ENCODE measurements at places on chromosomes 2 and 18.

DNA sequence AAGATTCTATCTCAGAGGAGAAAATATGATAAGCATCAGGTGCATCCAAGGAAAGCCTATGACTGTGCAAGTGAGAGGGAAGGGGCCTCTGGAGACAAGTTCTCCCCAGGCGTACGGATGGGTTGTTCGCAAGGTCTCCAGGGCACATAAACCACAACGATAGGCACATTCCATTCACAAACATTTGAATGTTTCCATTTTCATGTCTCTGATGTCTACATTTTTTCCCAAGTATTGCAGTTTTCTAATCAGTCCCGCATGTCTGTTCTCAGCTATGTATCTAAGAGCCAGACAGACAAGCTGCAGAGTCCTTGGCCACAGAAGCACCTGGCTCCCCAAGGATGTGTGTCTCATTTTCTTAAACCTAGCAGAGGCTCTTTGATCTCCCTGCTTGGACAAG is 28.0 kb downstream of the OSR1 start:
- no peak for DNase-seq

DNA sequence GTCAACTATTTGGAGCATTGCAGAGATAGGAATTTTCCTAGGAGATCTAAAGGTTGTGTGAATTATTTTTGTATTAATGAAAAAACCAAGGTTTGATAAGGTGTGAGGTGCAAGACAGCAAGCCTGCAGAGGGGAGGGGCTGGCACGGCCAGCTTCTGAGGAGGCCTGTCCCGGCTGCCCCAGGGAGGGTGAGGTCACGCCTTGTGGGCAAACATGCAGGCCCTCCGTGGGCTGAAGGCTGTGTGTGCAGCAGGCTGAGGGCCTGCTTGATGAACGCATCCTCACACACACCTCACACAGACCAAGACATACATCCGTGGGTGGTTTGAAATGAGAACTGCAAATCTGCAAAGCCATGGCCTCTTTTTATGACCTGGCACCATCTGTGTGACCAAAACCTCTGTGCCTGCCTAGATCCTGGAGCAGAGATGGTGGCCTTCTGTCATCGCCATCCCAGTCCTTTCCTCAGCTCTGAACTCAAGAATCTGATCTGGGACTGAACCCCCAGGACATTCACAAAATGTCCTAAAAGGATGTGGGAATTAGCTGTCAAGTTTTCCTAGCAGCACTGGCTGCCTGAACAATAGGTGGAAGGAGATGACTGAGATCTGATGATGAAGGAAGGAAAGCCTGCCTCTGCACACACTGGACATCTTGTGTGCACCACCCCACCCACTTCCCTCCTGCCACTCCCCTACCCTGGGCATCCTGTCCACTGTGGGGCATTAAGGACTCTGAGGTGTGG is 102.4 kb upstream of the MGAT4A start:
- no peak for DNase-seq

DNA sequence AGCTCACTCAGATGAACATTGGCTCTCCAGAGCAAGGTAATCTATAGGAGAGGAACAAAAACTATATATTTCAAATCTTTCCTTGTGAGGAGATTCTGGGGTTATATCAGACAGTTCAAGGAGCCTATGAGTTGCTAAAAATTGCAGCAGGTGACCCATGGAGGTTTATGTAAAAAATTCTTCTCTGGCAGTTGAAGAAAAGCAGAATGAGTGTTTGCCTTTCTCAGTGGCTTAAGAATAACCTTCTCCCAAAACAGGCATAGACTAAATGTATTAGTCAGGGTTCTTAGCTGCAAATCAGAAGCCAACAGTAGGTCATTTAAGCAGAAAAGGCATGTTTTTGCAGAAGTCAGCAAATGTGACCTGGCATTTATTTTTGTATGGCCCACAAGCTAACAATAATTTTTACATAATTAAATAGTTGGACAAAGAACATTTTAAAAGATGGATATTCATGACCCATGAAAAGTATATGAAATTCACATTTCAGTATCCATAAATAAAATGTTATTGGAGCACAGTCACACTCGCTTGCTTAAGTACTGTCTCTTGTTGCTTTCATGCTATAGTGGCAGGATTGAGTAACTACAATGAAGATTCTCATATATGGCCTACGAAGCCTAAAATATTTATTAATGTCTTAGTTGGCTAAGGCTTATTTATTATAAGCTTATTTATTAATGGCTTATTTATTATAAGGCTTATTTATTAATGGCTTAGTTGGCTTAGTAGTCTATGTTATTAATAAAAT is 93.4 kb upstream of the TLK1 start:
- DNase-seq = no peak

DNA sequence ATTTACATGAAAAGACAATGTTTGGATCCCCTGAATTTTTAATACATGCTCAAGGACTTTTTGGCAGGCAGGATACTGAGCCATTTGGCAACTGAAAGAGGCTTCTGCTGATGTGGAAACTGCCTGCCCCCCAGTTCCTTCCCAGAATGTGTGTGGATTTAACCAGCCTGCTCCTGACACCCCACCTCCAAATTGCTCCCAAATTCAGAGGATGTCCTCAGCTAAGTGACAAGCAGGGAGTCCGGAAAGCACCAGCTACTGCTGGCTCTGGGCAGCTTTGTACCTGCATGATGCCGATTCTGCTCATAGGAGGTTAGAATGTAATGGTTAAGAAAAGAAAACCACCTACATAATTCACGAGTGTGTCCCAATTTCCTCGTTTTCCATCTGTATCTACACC is 197.5 kb downstream of the CDH20 start:
- DNase-seq = no peak

- no peak for DNase-seq
Observed at GRCh38 chr2:113905886-113906285, 16.0 kb downstream of the ACTR3 start.

GRCh38 chr2:29360016-29360784 is 245.0 kb downstream of the CLIP4 start:
- no peak for DNase-seq

GRCh38 chr2:238424313-238424700 is 2.4 kb upstream of the ASB1 start:
- no peak for DNase-seq

DNA sequence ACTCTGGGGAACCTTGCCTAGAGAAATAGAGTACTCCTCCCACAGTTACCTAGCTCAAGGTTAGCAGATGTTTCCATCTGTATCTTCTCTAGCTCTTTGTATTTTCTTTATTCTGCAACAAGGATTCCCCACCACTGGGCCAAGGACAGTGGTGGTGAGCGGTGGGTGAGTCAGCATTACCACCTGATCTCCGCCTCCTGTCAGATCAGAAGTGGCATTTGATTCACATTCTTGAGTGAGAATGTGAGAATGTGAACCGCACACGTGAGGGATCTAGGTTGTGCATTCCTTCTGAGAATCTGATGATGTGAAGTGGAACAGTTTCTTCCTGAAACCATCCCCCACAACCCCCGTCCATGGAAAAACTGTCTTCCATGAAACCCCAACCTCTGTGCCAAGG is 9.0 kb downstream of the EPB41L3 start:
- DNase-seq = no peak

DNA sequence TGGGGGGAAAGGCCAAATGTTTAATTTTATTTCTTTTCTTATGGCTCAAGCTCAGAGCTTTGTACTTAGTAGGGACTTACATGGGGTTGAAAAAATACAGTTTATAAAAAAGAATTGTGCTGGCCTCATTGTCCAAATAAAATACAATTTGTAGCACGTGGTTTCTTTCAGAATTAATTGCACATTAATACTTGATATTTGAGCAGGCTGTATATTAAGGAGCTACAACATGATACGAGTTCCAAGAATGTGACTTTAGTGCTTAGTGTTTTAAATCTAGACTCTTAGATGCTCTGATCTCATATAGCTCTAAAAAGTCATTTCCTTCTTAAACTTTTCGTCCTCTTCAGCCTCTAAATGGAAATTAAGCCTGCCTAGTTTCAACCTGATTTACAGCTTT is 46.4 kb upstream of the RASGRP3 start:
- no peak for DNase-seq

- DNase-seq = no peak
Observed at GRCh38 chr18:4394700-4395099, 60.4 kb downstream of the DLGAP1 start.

GRCh38 chr2:217193431-217194340 is 333.8 kb upstream of the TNP1 start:
- DNase-seq = no peak

- no peak for DNase-seq
Observed at GRCh38 chr2:164943289-164943688, 12.0 kb downstream of the SLC38A11 start.

DNA sequence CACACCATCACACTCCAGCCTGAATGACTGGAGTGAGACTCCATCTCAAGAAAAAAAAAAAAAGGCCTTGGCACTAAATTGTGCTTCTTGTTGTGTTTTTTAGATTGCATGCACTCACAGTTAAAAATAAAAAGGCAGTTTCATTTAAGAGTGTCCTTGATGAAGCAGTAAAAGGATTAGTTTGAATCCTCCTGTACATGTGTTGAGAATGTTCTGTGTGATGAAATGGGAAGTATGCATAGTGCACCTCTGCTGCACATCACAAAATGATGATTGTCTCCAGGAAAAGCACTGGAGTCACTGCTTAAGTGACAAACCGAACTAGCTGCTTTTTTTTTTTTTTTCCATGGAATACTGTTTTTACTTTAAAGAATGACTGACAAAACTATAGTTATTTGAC is 23.1 kb downstream of the DYSF start:
- DNase-seq = no peak

DNA sequence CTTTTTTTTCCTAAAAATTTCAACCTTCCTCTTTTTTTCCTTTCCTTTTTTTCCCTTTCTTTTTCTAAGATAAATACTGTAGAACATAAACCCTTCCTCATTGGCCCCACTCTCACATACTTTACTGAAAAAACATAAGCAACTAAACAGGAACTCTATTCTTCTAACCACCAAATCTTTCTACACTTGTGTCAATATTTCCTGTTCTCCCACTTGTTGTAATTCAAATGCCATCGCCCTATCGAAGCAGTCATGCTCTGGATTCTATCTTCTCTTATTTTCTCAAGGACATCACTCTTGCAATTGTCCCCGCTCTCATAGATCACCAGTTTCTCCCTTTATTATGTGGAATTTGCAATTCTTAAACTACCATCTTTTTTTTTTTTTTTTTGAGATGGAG is 20.2 kb upstream of the SSB start:
- no peak for DNase-seq

GRCh38 chr2:99987160-99987559 is 155.2 kb downstream of the AFF3 start:
- no peak for DNase-seq

DNA sequence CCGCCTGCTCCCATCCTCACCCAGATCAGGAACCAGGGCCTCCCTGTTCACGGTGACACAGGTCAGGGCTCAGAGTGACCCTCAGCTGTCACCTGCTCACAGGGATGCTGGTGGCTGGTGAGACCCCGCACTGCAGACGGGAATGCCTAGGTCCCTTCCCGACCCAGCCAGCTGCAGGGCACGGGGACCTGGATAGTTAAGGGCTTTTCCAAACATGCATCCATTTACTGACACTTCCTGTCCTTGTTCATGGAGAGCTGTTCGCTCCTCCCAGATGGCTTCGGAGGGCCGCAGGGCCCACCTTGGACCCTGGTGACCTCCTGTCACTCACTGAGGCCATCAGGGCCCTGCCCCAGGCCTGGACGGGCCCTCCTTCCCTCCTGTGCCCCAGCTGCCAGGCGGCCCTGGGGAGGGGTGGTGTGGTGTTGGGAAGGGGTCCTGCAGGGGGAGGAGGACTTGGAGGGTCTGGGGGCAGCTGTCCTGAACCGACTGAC is 31.7 kb downstream of the GPC1 start:
- DNase-seq = no peak

GRCh38 chr2:191526091-191526490 is 151.8 kb upstream of the NABP1 start:
- DNase-seq = no peak

DNA sequence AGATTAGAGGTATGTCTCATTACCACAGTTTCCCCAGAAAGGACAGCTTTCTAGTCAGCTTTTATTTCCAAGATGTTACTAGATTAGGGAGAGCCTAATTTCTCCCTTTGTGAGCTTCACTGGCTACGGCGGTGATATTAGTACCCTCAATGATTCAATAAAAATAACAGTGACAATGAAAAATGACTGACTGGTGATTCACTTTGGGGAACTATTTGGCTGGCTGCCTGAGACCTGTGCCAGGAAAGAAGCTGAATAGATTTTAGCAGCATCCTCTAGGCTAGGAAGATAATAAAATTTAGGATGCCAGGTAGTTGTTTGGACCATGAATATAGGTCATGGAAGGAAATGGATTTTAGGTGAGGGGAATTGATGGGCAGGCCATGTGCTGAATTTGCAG is 178.7 kb downstream of the FMNL2 start:
- no peak for DNase-seq
